Activated naive CD8-positive, alpha-beta T cell treated with anti-CD3 and anti-CD28 coated beads, Interleukin-2, amount 10 ng/mL, durations not matched to agents 7 days and 5 days (primary cell): ENCODE measurements at places on chromosomes 12 and 14. TPM values are rescaled to one million over a fixed set of nuclear protein-coding genes. Genes with fewer than 3 reads are reported as not detected.

Gene CMKLR1
- 0.82 TPM for total RNA-seq

DNA sequence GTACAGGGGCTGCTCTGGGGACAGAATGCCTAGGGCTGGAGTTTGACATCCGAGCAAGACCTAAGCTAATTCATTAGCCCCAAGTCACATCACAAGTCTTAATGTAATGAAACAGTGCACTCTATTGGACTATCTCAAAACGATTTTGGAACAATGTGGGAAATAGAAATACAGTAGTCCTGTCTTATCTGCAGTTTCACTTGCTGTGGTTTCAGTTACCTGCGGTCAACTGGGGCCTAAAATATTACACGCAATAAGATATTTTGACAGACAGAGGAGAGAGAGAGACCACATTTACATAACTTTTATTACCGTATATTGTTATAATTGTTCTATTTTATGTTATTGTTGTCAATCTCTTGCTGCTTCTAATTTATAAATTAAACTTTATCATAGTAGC lies 21.1 kb downstream of the MOAP1 start:
- DNase-seq = no peak
- no peaks in the 10 kb centered on the region for H3K4me1 ChIP-seq
- H3K27me3 ChIP-seq = no peaks in the 10 kb centered on the region
- H3K36me3 ChIP-seq = no peaks in the 10 kb centered on the region
- H3K4me3 ChIP-seq = no peak overlapping the region
- no peak overlapping the region for H3K27ac ChIP-seq

DNA sequence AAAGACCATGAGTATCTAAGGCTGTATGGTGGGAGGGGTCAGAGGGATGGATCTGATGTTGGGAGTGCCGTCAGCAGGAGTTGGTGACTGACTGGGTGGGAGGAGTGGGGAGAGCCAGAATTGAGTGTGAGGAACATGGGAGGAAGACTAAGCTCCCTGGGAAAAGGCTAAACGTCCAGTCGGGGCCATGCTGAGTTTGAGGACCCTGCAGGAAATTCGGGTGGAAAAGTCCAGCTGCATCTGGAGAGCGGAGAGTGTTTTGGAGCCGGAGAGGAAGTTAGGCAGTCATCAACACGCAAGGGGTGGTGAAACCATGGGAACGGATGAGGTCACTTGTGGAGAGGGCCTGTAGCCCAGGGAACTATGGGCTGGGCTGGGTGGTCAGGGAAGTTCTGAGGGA lies 60.9 kb downstream of the ELK3 start:
- peaks cover 20% of the 10 kb centered on the region for H3K4me1 ChIP-seq
- no peaks in the 10 kb centered on the region for H3K27me3 ChIP-seq
- H3K36me3 ChIP-seq = peaks cover 25% of the 10 kb centered on the region
- no peak overlapping the region for H3K4me3 ChIP-seq

GRCh38 chr14:105527826-105528585 lies 1.6 kb downstream of the TMEM121 start:
- peak overlapping the region; percentile 76 for H3K27ac ChIP-seq
- H3K4me1 ChIP-seq = peaks cover 17% of the 10 kb centered on the region
- H3K36me3 ChIP-seq = no peaks in the 10 kb centered on the region
- H3K27me3 ChIP-seq = peaks cover 30% of the 10 kb centered on the region

DNA sequence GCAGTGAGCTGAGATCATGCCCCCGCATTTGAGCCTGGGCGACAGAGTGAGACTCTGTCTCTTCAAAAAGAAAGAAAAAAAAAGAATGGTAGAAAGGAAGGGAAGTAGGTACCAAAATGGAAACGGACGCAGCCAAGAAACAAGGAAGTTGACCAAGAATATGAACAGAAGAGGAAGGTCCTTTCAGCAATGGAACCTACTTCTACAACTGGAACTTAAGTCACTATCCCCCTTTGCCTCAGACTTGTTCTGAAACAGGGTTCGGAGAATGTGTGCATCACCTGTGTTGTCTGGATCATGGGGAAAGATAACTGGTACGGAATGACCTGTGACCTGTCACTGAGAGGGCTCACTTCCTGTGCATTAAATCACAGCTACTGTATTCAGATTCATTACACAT lies 43.9 kb upstream of the RNASE1 start:
- H3K4me3 ChIP-seq = no peak overlapping the region
- peaks cover 10% of the 10 kb centered on the region for H3K27me3 ChIP-seq
- no peaks in the 10 kb centered on the region for H3K36me3 ChIP-seq
- no peak for DNase-seq

GRCh38 chr12:19244312-19244711 lies 114.8 kb downstream of the PLEKHA5 start:
- DNase-seq = no peak
- H3K4me1 ChIP-seq = peaks cover 6% of the 10 kb centered on the region
- H3K4me3 ChIP-seq = no peak overlapping the region
- H3K27me3 ChIP-seq = no peaks in the 10 kb centered on the region
- no peaks in the 10 kb centered on the region for H3K36me3 ChIP-seq

Gene LRFN5
- not detected for total RNA-seq

Gene OR4K2
- not detected for total RNA-seq

Gene KRT6A
- not detected for total RNA-seq

GRCh38 chr14:100035700-100036099 lies 29.5 kb upstream of the EVL start:
- no peaks in the 10 kb centered on the region for H3K27me3 ChIP-seq
- H3K4me1 ChIP-seq = peaks cover 17% of the 10 kb centered on the region
- no peak overlapping the region for H3K27ac ChIP-seq
- peaks cover 6% of the 10 kb centered on the region for H3K36me3 ChIP-seq

GRCh38 chr12:30002677-30003076 lies 218.9 kb upstream of the TMTC1 start:
- H3K27me3 ChIP-seq = no peaks in the 10 kb centered on the region
- H3K4me3 ChIP-seq = no peak overlapping the region
- no peak for DNase-seq
- H3K27ac ChIP-seq = no peak overlapping the region
- H3K36me3 ChIP-seq = no peaks in the 10 kb centered on the region
- no peaks in the 10 kb centered on the region for H3K4me1 ChIP-seq

GRCh38 chr14:63951021-63951420 lies 98.2 kb downstream of the SYNE2 start:
- peaks cover 6% of the 10 kb centered on the region for H3K4me1 ChIP-seq
- no peak overlapping the region for H3K4me3 ChIP-seq
- DNase-seq = no peak
- no peak overlapping the region for H3K27ac ChIP-seq
- peaks cover 47% of the 10 kb centered on the region for H3K36me3 ChIP-seq

DNA sequence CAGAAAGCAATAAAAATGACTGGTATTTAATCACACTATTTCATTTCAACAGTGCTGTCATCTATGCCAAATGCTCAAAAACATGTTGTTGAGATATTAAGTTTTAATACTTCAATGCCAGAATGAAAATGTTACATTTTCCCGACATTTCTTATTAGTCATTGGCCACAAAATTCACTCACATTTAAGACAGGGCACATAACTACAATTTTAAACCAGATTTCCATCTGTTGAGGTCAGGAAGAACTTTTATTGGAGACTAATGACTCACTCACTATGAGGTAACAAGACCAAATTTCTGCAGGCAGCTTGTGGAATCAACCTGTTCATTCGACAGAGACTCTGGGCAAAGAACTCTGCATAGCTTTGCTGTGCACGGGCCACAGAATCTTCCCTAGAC lies 36.8 kb downstream of the PPTC7 start:
- H3K4me1 ChIP-seq = peaks cover 31% of the 10 kb centered on the region
- H3K27me3 ChIP-seq = no peaks in the 10 kb centered on the region
- H3K36me3 ChIP-seq = peaks cover 25% of the 10 kb centered on the region
- H3K4me3 ChIP-seq = no peak overlapping the region
- H3K27ac ChIP-seq = no peak overlapping the region
- DNase-seq = no peak

DNA sequence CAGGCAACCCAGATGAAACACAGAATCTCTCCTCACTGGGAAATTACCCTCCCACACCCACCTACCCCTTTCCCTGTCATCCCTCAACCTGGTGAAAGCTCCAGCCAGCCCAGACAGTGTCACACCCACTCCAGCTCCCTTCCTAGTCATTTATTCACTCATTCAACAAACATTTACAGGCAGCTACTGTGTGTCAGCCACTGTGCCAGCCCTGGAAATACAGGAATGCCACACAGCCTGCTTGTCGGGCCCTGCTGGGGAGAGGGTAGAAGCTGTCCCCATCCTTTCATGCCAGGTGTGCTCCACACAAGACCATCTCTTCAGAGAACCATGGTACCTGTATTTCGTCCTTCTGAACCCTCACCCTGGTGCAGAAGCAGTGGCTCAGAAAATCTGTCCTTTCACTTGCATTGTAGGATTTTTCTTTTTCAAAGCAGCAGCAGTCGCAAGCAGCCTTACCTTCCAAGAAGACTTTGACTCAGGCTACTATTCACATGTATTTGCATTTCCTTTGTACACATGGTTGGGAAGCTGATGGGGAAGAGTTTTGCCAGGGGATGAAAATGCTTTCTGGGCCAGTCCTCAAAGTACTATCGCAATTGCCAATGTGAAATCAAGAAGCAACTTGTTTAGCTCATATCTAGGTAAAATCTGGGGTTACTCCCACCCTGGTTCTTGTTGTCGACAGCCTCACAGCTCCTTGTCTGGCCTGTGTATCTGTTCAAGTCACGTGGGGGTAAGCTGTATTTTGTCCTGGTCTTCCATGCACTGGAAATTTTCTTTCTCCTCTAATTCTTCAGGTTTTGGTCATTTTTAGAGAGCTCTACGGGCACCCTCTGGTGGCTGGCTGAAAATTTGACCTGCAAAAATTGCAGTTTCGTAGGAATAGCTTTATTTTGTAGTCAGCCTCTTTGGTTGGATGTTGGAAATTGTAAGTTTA lies 147.4 kb upstream of the EGLN3 start:
- peaks cover 24% of the 10 kb centered on the region for H3K4me1 ChIP-seq
- H3K36me3 ChIP-seq = peaks cover 4% of the 10 kb centered on the region
- DNase-seq = peak; percentile 38
- H3K27ac ChIP-seq = peak overlapping the region; percentile 52
- peaks cover 4% of the 10 kb centered on the region for H3K27me3 ChIP-seq

- no peaks in the 10 kb centered on the region for H3K36me3 ChIP-seq
- DNase-seq = no peak
- H3K4me3 ChIP-seq = no peak overlapping the region
- peaks cover 2% of the 10 kb centered on the region for H3K4me1 ChIP-seq
- no peaks in the 10 kb centered on the region for H3K27me3 ChIP-seq
Observed at GRCh38 chr14:60220917-60221316, 28.1 kb upstream of the PPM1A start.

Gene ACSM4
- not detected for total RNA-seq

- peaks cover 4% of the 10 kb centered on the region for H3K36me3 ChIP-seq
- peaks cover 11% of the 10 kb centered on the region for H3K27me3 ChIP-seq
- H3K27ac ChIP-seq = no peak overlapping the region
- no peak for DNase-seq
- no peaks in the 10 kb centered on the region for H3K4me1 ChIP-seq
Observed at GRCh38 chr14:102105369-102105768, 18.5 kb upstream of the HSP90AA1 start.

Gene PRKCH
- 318 TPM for total RNA-seq

Gene SLCO1C1
- total RNA-seq = not detected

- H3K27me3 ChIP-seq = peaks cover 2% of the 10 kb centered on the region
- H3K4me1 ChIP-seq = no peaks in the 10 kb centered on the region
- no peak for DNase-seq
- H3K4me3 ChIP-seq = no peak overlapping the region
Observed at GRCh38 chr12:91144053-91144452, 32.8 kb upstream of the LUM start.

Gene P2RX2
- total RNA-seq = not detected

- no peak for DNase-seq
- no peaks in the 10 kb centered on the region for H3K27me3 ChIP-seq
- no peaks in the 10 kb centered on the region for H3K36me3 ChIP-seq
- H3K4me3 ChIP-seq = no peak overlapping the region
Observed at GRCh38 chr14:37673439-37673838, 78.0 kb downstream of the TTC6 start.

DNA sequence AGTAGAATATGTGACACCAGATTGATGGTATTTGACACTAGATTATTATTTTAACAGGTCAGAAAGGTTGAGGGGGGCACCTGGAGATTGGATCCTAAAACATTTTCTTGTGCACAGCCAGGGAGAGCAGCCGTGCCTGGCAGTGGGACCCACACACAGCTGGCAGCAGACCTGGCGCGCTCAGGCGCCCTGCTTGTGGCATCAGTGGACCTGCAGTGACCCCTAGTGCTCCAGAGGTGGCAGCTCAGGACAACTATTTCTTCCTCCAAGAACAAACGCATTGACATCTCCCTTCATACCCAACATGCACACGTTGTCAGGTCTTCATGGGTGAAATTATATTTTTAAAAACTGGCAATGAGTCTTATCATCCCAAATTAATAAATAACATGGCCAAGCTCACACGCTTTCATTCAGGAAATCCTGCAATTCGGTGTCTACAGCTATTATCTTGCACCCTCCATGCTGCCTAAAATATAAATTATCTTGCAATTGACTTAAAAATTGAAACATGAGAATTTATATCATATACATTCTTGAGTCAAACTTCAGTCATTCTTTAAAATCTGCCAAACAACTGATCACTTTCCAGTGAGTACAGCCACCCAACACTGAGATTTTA lies 7.7 kb upstream of the TMEM132D start:
- no peaks in the 10 kb centered on the region for H3K36me3 ChIP-seq
- H3K4me1 ChIP-seq = no peaks in the 10 kb centered on the region
- H3K27me3 ChIP-seq = peaks cover 3% of the 10 kb centered on the region
- no peak overlapping the region for H3K27ac ChIP-seq
- H3K4me3 ChIP-seq = no peak overlapping the region

DNA sequence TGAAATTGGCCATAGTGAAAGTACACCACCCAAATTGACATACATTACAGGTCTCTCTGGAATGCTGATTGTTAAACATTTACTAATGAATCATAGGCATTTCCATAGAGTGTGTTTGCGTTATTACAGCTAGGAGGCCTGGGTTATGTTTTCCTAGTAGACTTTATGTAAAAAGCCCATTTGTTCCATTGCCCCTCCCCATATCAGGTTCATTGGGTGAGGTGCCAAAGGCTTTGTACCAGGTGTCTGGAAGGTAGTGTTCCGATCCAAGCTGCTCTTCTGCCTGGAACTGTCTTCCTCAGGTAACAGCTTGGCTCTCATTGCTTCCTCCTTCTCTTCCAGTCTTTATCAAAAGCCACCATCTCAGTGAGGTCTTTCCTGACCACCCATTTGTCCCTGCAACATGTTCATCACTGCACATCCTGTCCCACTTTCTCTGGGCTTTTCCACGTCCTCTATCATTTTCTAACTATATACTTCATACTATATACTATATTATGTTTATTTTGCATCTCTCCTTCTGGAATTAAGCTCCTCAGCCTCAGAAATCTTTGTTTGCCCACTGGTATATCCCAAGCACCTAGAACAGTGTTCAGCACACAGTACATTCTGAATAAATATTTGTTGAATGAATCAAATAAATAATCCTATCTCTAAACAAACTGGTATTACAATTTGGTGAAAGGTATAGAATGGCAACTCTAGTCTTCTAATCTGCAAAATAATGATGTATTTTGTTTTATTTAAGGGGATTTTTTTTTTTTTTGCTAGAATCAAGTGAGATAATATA lies 252.3 kb downstream of the KTN1 start:
- H3K27ac ChIP-seq = no peak overlapping the region
- no peak for DNase-seq
- H3K27me3 ChIP-seq = peaks cover 4% of the 10 kb centered on the region
- no peaks in the 10 kb centered on the region for H3K36me3 ChIP-seq
- H3K4me3 ChIP-seq = no peak overlapping the region
- H3K4me1 ChIP-seq = no peaks in the 10 kb centered on the region
